NCI-H1930 (cell line): ENCODE measurements at places on chromosomes 11 and 22.

- no peak for DNase-seq
Observed at GRCh38 chr22:30947816-30948454, 20.6 kb downstream of the MORC2 start.

- DNase-seq: no peak
Observed at GRCh38 chr11:119663279-119663678, 65.7 kb downstream of the NECTIN1 start.

DNA sequence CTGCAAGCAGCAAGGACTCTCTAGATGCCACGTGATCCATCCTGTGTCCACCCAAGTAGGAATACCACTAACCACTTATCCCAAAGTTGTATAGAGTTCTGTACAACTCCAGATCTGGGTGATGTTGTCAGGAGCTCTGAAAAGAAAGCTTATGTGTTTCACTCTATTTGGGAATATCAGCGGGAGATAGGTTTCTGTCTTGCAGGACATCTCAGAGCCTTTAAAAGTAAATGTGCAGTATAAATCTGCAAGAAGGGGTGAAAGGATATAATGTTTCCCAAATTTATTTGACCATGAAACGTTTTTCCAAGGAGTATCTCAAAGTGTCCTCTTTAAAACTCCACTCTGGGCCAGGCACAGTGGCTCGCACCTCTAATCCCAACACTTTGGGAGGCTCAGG, 13.9 kb downstream of the IRAG1 start:
- no peak for DNase-seq

DNA sequence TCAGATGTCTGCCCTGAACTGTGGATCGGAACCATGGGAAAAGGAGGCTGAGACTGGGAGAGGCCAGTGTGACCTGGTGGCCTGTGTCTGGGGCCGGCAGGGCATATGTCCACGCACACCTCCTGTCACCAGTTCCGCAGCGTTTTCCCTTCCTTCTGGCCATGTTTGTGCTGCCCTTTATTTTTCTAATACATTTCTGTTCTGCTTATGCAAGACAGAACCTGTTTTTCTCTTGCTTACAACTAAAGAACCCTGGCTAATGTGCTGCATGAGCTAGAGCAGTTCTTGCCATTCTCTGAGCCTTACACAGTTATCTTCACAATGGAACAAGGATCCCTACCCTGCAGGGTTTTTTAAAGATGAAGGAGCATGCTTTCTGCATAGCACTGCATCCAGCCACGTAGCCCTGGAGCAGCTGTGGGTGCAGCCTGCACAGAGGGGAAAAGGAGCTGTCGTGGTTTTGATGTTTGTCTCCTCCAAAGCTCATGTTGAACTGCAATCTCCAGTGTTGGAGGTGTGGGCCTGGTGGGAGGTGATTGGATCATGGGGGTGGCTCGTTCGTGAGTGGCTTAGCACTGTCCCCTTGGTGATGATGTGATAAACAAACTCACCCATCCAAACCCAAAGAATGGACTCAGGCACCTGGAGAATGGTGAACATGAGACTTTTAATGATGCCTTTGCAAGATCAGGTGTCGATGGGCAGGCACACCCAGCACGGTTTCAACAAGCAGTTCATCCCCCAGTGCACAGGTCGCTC, 84.8 kb upstream of the SHANK2 start:
- DNase-seq: no peak

- DNase-seq: no peak
Observed at GRCh38 chr11:82730754-82731153, 2.9 kb downstream of the FAM181B start.

DNA sequence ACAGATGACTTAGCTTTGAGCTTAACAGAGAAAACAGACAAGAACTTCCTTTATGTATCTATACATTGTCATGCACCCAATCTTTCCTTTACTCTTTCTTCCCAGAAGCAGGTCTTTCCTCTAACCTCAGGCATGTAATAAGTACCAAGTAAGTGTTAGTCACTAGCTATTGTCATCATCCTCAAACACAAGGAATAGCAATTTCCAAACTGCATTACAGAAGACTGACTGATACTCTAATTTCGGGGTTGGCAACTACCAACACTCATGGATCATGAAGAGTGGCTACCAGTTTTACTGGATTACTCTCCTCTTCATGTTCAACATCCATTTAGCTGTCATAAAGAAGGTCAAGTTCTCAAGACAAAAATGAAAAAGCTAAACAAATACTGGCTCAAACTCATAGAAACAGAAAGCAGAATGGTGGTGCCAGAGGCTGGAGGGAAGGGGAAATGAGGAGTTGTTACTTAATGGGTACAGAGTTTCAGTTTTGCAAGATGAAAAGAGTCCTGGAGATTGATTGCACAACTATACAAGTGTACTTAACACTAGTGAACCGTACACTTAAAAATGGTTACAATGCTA, 111.6 kb downstream of the SIK3 start:
- DNase-seq: no peak
